ENCODE measurements at places on chromosomes 13 and 19.

- DNase-seq: peak; percentile 11
Observed at GRCh38 chr19:42469311-42470235, 26.8 kb upstream of the CXCL17 start.

DNA sequence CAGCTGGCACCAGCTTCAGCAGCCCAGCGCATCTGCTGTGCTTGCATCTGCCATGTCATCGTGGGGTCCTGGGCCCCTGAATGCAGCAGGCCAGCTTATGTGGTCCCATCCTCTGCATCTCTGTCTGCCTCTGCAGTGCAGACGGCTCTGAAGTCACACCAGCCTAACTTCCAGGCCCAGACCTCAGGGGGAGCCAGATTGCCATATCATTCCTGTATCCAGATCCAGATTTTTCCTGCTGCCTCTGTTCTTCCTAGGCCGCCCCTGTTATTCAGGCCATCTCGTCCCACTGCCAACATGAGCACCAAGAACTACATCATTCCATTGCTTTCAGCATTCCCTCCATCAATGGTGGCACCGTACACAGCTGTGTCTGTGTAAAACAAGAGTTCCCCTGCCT, 571.6 kb downstream of the UQCRFS1 start:
- DNase-seq: no peak

DNA sequence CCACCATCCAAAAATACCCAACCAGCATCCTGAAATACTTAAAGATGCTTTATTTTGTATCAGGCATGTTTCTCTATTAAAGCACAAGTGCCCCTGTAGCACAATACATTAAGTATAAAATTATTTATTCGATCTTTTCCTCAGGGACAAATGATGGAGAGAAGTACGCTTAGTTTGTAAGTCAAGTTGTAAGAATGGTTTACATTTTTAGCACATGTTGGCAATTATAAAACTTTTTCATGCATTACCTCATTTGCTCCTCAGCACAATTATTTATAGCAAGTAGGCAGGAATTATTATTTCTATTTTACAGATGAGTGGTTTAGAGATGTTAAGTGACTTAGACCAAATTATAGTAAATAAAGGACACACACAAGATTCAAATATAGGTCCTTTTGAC, 232.6 kb upstream of the HTR2A start:
- no peak for DNase-seq

DNA sequence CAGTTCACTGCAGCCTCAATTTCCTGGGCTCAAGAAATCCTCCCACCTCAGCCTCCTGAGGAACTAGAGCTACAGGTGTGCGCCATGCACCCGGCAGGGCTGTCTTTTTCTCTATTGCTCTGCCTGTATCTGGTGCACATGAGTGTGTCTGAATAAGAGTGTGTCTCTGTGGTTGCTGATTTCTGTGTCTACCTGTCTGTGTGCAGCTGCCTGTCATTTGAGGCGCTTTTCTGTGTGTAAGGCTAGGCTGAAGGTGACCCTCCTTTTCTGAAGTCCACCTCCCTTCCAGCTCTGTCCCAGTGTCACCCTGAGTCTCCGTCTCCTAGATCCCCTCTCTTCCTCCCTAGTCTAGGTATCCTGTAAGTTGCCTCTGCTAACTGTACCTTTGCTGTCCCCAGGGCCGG, 1.5 kb upstream of the PRR12 start:
- no peak for DNase-seq

GRCh38 chr13:86710013-86710412, 910.8 kb upstream of the SLITRK6 start:
- no peak for DNase-seq

GRCh38 chr19:8000298-8001038, 5.0 kb downstream of the ELAVL1 start:
- DNase-seq: no peak

GRCh38 chr13:78420814-78421213, 182.5 kb downstream of the POU4F1 start:
- DNase-seq: no peak

All from HT1080 (cell line).